NCI-H460 (cell line): ENCODE measurements at places on chromosomes 2 and 18.

- DNase-seq: no peak
These were observed 4.2 kb downstream of the TTC27 start for GRCh38 chr2:32632089-32632488.

GRCh38 chr2:160305081-160305750, 105.1 kb upstream of the ITGB6 start:
- DNase-seq: no peak

DNA sequence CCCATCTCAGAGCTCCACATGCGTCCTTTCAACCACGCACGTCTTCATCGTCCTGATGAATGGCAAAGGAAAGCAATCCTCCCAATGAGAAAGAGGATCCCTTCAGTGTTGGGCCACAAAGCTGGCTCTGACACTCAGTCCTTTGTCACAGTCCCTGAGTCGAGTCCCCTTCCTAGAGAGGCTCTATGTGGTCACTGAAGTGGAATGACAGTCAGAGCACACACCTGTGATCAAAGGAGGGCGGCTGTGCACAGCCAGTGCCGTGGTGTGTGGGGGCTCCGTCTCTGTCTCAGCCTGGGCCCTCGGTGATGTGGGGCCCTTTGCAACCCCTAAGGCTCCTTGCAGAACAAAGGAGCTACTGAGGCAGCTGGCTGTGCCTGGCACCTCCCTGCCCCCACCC, 157.3 kb upstream of the APCDD1 start:
- no peak for DNase-seq

- no peak for DNase-seq
These were observed 104.4 kb upstream of the STK17B start for GRCh38 chr2:196275646-196276352.

DNA sequence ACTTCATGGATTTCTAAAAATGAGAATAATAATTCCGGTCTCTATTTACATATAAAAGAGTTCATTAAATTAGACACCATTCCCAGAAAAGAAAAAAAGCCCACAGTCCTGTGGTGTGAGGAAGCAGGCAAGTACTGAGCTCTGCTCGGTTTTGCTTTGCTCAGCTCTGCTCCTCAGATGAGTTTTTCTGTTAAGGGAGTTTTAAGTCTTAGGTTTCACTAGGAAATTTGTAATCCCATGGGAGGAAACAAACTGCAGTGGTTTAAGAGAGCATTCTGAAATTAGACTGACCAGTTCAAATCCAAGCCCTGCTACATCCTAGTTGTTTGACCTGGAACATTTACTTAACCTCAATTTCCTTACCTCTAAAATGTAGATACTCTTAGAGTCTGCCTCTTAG, 338.6 kb upstream of the MMADHC start:
- no peak for DNase-seq

DNA sequence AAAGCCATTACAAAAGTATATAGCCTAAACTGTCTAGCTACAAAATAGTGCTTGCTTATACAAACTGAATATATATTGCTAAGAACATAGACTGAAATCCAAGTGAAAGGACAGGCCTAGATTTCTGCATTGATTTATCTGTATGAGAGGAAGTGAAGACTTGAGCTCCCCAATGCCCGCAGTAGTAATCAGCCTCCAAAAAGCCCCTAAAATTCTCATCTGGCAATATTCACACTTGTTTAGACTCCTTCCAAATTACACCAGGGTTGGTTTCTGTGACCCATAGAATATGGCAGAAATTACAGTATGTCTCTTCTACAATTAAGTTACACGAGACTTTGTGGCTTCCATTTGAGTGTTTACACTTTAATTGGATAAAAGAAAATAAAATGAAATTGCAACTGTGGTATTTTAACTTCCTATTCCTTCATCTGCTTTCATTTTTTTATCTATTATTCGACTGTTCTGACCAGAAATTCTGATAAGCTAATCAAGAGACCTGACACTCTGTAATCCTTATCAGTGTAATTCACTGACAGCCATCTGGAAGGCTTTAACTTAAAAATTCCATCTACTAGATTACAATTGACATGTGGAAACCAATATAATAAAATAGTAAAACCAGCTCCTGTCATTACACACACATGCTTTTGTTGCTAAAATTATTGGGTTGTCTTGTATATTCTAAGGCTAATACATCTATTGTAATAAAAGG, 21.1 kb downstream of the ABCB11 start:
- DNase-seq: no peak

GRCh38 chr2:54845514-54845913, 122.1 kb downstream of the EML6 start:
- DNase-seq: no peak

GRCh38 chr2:6510532-6510931, 355.2 kb downstream of the CMPK2 start:
- no peak for DNase-seq

DNA sequence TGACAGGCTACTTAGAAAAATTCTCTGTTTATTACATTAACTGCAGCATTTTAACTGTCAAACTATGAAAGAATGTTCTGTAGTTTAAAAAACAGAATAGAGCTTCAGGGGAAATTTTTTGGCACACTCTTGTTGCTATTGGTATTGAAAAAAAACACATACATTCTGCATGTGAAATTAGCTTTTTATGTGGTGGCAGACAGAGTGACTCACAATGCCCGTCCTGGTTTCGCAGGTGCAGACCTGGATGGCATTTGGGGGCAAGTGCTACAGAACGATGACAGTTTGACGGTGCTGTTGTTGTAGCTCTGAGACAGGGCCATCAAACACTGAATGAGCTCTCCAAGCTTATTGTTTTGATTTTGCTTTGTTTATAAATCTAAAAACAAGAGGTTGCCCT, 105.0 kb upstream of the MAP3K20 start:
- DNase-seq: no peak

DNA sequence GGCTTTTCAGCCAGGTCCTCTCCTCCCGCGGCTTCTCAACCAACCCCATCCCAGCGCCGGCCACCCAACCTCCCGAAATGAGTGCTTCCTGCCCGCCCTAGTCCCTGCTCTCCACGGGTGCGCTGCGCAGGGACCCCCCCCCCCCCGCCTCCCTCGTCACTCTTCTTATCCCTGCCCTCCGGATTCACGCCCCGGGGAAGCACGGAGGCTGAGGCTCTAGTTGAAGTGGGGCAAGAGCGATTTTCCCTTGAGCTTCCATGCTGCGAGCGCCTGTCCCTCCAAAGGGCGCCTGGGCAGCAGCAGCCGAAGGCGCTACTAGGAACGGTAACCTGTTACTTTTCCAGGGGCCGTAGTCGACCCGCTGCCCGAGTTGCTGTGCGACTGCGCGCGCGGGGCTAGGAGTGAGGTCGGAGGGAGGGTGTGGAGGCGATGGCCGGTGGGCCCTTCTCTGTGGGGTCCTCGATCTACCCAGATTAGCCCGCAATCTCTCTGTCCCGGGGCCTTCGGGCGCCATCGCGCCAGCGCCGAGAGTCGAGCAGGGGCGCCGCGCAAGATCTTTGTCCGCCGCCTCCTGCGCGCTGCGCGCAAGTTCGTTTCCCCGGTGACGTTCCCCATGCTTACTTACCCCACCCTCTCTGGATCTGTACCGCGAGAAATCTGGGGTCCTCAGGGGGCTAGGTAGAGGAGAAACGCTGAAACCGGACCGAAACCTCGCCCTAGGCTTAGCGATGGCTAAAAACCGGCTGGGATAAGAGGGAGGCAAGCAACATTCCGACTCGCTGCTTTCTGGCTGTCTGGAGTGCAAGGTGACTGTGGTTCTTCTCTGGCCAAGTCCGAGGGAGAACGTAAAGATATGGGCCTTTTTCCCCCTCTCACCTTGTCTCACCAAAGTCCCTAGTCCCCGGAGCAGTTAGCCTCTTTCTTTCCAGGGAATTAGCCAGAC, 677 bp downstream of the GAD1 start:
- DNase-seq: no peak

- no peak for DNase-seq
These were observed 42.4 kb downstream of the KIF5C start for GRCh38 chr2:148917431-148917830.

- no peak for DNase-seq
These were observed 8.4 kb downstream of the L3MBTL4 start for GRCh38 chr18:6406075-6406909.

- no peak for DNase-seq
These were observed 484.2 kb downstream of the PID1 start for GRCh38 chr2:228786901-228787300.

DNA sequence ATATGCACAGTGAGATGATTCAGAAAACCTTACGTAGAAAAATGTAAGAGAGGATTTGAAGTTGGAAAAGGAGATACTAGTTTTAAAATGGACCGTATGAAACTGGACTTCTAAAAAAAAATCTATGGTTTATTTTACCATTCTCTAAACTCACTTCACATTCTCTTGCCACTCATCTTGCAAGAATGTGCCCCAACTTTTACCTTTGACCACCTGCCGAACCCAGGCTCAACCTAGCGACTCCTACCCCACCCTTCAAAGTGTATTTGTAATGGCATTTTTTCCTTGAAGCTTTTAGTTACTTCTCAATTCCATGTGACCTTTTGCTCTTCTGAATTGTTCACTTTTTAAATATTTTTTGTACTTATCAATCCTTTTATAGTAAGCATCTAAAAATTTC, 160.8 kb downstream of the PHLPP1 start:
- no peak for DNase-seq
